Myocyte (in vitro differentiated cells): ENCODE measurements at places on chromosomes 5 and 9. TPM values are rescaled to one million over a fixed set of nuclear protein-coding genes. Genes with fewer than 3 reads are reported as not detected.

Gene MYMK
- total RNA-seq = 441 and 664 TPM in 2 replicates

Gene HRCT1
- total RNA-seq = 0.37 and 1.5 TPM in 2 replicates

Gene TAF1L
- 0.03 and 0.05 TPM in 2 replicates for total RNA-seq

Gene CENPH
- total RNA-seq = 6.5 and 8.3 TPM in 2 replicates

Gene DNAJA1
- total RNA-seq = 123 and 142 TPM in 2 replicates

Gene SNCAIP
- 0.21 TPM in 1 of 2 replicates, not detected in the other for total RNA-seq

Gene OGN
- not detected in 2 replicates for total RNA-seq

Gene DDX4
- total RNA-seq = not detected in 2 replicates

Gene C5orf58
- total RNA-seq = not detected in 2 replicates

Gene C9orf57
- total RNA-seq = not detected in 2 replicates

Gene LPAR1
- 46.0 and 61.3 TPM in 2 replicates for total RNA-seq

Gene PCDH1
- 0.11 and 0.42 TPM in 2 replicates for total RNA-seq

Gene SNX24
- total RNA-seq = 12.7 and 15.7 TPM in 2 replicates

Gene TMEM232
- total RNA-seq = 2.8 and 4.2 TPM in 2 replicates

Gene SLC24A2
- total RNA-seq = 0.26 and 0.53 TPM in 2 replicates

Gene OR1Q1
- total RNA-seq = not detected in 2 replicates

Gene GPR151
- total RNA-seq = not detected in 2 replicates

Gene PTGDS
- 126 and 177 TPM in 2 replicates for total RNA-seq

Gene PTGS1
- 9.6 and 14.0 TPM in 2 replicates for total RNA-seq
